ENCODE measurements at places on chromosomes 2 and 18.

GRCh38 chr2:114123925-114124324 is 234.0 kb downstream of the ACTR3 start:
- DNase-seq, result no peak

GRCh38 chr2:9309147-9309546 is 102.5 kb downstream of the ASAP2 start:
- no peak for DNase-seq

DNA sequence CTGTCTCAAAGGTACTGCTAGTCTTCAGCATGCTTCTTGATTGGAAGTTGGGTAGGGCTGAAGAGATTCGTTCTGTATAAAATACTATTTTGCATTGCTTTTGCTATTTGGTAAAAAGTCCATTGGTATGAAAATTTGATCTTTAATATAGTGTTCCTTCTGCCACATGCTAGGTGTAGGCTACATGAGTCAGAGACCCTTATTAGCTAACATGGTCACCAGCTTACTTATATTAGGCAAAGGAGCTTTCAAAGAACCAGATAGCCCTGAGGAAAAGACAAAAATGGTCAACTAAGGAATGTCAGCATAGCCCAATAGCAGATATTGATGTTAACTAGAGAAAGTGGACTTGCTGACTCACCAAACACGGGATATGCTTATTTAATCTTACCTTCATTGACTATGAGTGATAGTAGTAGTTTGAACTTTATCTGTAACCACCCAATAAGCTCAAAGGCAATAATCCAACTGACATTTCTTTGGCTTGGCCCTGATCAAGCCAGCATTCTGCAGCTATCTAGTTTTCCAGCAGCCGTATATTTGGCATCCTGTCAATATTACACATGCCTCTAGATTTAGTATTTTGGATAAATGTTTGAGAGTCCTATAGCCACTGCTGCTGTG is 110.0 kb downstream of the TPGS2 start:
- DNase-seq, result no peak

DNA sequence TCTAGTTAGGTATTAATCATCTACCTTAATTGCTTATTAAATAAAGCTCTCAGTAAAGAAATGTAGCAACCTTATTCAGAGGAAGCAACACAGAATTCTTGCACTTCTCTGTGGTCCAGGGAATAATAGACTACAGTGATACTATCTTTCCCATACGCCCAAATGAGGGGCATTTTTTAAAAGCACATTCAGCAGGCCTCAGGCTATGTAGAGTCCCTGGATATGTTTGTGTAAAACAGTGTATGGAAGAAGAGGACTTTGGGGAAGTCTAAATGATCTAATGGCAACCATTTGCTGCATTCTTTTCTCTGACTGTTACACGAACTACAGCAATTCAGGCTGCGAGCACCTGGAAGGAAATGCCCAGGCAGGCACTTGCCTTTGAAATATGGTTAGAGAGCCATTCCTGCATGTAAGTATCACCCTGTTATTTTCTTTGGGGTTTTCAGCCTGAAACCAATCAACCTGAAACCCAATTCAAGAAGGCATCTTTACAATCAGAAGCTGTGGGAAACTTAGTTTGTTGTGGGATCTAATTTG is 1814.7 kb upstream of the CELF4 start:
- no peak for DNase-seq

GRCh38 chr2:181627545-181627944 is 29.4 kb downstream of the CERKL start:
- DNase-seq, result no peak

- no peak for DNase-seq
These were observed 1.3 kb upstream of the ZNF512 start for GRCh38 chr2:27581417-27582128.

GRCh38 chr2:215870088-215870490 is 143.3 kb downstream of the MREG start:
- DNase-seq, result no peak

- no peak for DNase-seq
These were observed 14.9 kb downstream of the SCG2 start for GRCh38 chr2:223587301-223587700.

DNA sequence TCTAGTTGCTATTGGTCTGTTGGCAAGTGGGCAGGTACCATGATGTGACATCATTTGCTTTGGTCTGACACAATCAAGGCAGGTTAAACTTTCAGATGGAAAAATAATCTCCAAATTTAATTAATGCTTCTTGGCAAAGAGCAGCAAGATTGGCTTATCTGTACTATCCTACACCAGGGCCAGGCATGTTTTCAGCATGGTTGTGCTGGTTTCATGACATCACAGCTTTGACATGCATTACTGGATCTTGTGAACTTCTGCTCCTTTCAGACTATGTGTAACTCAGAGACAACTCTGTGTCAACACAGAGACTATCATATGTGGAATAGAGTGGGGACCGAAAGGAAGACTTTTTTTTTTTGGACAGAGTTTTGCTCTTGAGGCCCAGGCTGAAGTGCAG is 520.5 kb downstream of the TDRD15 start:
- DNase-seq, result no peak

DNA sequence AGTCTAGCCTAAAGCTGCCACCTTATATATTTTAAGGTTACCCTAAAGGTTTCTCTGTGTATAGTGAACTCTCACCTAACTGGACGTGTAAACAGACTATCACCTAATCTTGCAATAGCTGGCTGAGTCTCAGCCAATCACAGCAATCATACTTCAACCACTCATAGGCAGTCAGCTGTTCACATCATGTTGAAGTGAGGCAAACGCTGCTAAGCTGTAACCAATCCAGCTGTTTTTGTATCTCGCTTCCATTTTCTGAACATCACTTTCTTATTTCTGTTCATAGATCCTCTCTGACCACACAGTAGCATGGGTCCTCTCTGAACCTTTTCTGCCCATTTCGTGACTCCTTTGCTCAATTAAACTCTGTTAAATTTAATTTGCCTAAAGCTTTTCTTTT is 468.2 kb upstream of the POU3F3 start:
- DNase-seq, result no peak

- DNase-seq, result no peak
These were observed 11.6 kb upstream of the RPRD1A start for GRCh38 chr18:36078751-36079529.

- no peak for DNase-seq
These were observed 24.3 kb upstream of the STPG4 start for GRCh38 chr2:47179388-47179787.

DNA sequence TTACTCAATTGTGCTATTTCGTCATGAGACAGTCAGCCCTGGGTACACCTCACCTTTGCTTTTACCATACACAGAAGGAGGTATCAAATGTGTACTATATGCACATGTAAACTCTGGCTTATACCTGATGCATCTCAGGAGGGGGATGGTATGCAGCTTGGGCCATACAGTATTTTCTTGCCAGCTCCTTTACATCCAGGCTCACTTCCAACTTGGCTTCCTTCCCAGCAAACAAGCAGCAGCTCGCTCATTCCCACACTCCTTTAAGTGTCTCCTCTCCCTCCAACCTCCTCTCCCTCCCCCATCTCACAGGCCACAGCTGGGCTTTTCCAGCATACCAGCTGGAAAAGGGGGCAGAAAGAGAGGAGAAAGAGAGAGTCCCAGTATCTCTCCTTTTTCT is 9.6 kb downstream of the MARCHF4 start:
- no peak for DNase-seq

DNA sequence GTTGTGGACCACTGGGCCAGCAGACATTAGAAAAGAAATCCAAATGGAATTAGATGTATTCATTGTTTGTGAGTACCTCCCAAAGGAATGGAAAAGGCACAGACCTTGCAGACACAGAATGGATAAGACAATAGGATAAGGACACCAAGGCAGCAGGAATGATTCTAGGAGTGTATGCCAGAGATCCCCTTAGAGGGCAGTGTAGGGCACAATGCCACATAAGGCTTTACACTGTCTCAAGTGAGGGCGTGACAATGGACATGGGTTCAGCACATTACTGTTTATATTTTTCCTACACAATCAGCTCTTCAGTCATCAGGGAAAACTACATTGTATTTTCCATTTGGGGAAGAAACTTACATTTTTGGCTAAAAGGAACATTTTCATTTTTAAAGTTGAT is 250.9 kb downstream of the PTH2R start:
- DNase-seq, result no peak

- DNase-seq, result no peak
These were observed 137.3 kb downstream of the ZNF804A start for GRCh38 chr2:184735611-184736010.

GRCh38 chr2:137938204-137938603 is 26.1 kb upstream of the HNMT start:
- DNase-seq, result no peak

DNA sequence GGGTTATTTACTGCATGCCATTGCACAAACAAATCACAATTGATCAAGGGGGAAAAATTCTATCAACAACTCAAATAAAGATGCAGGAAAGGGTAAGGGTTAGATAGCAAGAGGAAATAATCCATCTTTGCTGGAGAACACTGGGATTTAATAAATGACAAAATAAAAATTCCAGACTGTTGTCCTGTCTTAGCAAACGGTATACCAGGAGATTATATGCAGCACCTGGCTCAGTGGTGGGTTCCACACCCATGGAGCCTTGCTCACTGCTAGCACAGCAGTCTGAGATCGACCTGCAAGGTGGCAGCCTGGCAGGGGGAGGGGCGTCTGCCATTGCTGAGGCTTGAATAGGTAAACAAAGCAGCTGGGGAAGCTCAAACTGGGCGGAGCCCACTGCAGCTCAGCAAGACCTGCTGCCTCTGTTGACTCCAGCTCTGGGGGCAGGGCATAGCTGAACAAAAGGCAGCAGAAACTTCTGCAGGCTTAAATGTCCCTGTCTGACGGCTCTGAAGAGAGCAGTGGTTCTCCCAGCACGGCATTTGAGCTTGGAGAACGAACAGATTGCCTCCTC is 296.5 kb upstream of the THSD7B start:
- DNase-seq, result no peak
